ENCODE measurements at places on chromosomes 13 and 19. TPM values are rescaled to one million over a fixed set of nuclear protein-coding genes. Genes with fewer than 3 reads are reported as not detected.

GRCh38 chr13:23724196-23724970, 154.2 kb downstream of the TNFRSF19 start:
- DNase-seq: no peak

DNA sequence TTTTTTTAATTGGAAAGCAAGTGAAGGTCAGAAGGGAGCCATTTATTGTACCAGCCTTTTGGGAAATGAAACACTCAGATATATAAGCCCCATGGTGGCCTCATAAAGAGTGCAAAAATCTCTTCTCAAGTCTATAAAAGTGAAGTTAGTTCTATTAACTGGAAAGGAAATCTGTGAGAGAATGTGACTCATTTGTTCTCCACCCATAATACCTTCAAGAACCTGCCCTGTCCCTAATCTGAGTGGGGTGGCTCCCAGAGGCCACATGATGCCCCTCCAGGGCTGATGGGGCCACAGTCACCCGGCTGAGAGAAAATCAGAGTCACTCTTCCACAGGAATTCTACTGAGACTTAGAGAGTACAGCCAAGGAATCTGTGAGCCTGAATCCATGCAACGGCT, 65.8 kb upstream of the SERP2 start:
- DNase-seq: no peak

- no peak for DNase-seq
These were observed 567 bp upstream of the CTU1 start for GRCh38 chr19:51108805-51109146.

- DNase-seq: no peak
These were observed 30.3 kb upstream of the RNF113B start for GRCh38 chr13:98207416-98207815.

- DNase-seq: no peak
These were observed 4.5 kb upstream of the RAB3A start for GRCh38 chr19:18208098-18208951.

GRCh38 chr13:103517066-103517767, 451.0 kb upstream of the SLC10A2 start:
- DNase-seq: no peak

- DNase-seq: no peak
These were observed 87.6 kb downstream of the CYSLTR2 start for GRCh38 chr13:48741377-48741776.

- no peak for DNase-seq
These were observed 19.3 kb downstream of the RUBCNL start for GRCh38 chr13:46367617-46368327.

- no peak for DNase-seq
These were observed 123.7 kb downstream of the ATP11A start for GRCh38 chr13:112813552-112813951.

- DNase-seq: peak; percentile 64
These were observed 73.4 kb upstream of the FLT1 start for GRCh38 chr13:28568286-28568685.

- DNase-seq: no peak
These were observed 479.1 kb downstream of the SUCLA2 start for GRCh38 chr13:47521890-47522487.

GRCh38 chr13:91347996-91348905, 764 bp downstream of the MIR17HG start:
- DNase-seq: peak; percentile 75

GRCh38 chr13:93173654-93174053, 53.0 kb upstream of the GPC6 start:
- no peak for DNase-seq

- no peak for DNase-seq
These were observed 10.6 kb upstream of the RETN start for GRCh38 chr19:7658219-7658686.

GRCh38 chr19:28686756-28687155, 526.2 kb downstream of the UQCRFS1 start:
- DNase-seq: no peak

DNA sequence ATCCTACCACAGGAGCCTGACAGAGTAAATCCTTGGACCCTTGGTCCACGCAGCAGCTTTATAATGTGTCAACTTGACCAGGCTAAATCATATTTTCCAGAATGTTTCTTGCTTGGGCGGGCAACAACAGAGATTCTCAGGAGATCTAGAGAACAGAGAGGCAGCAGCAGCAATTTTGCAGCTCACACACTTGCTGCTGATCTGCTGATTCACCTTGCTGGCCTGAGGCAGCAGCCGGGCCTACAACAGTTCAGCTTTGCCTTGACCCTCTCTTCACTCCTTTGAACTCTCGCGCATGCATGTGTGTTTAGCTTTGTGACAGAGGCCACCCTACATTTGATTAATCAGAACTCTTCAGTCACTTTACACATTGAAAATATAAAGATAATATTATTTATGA, 159.3 kb downstream of the UGGT2 start:
- DNase-seq: no peak

APOC4 gene
- total RNA-seq: not detected

PRR20B gene
- total RNA-seq: not detected

CDX2 gene
- total RNA-seq: not detected

FGF9 gene
- 2.1 TPM for total RNA-seq
